ENCODE measurements at places on chromosomes 7 and 10.

GRCh38 chr7:2066251-2066919 lies 166.4 kb downstream of the MAD1L1 start:
- DNase-seq, result no peak

GRCh38 chr10:14024329-14025202 lies 306.2 kb downstream of the FRMD4A start:
- no peak for DNase-seq

DNA sequence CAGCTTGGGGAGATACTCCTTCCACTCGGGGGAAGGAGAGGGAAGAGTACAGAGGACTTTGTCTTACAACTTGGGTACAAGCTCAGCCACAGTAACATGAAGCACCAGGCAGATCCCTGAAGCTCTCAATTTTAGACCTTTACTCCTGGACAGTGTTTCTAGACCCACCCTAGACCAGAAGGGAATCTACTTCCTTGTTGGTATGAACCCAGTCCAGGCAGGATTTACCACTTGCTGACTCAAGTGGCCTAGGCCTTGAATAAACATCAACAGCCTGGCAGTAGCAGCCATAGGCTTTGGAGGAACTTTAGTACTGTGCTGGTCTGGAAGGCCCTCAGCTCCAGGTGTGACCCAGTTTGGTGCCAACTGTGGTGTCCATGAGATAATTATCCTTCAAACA lies 173.1 kb downstream of the ADRA2A start:
- DNase-seq, result no peak

GRCh38 chr10:102452672-102453340 lies 1.5 kb upstream of the C10orf95 start:
- DNase-seq, result no peak

DNA sequence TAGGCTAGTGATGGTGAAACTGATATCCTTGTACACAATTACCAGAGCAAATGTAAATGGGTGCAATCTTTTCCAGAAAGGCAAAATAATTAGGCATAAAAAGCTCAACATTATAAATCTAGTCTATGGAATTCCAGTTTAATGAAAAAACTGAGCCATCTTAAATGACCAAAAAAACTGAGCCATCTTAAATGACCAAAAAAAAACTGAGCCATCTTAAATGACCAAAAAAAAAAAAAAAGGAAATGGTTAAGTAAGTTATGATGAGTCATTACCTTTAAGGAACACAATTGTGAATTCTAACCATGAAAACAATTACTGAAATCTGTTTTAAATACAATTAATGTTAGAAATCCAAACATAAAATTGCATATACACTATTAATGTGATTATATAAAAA lies 25.3 kb downstream of the USP6NL start:
- no peak for DNase-seq

DNA sequence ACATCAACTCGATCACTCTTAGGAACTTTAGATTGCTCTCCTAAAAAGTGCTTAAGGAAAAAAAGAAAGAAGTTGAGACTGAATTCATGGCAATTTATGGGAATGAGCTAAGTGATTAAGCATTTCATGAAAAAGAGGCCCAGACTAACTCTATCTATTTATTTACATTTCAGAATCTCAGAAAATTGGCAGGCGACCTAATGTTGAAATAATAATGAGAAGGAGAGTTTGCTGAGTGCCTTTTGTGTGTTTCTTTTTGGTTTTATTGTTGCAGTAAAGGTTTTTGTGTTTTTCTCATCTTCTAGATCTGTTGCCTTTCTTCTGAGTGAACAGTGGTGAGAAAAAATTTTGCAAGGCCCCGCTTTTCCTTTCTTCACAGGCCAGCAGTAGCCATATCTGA lies 3.8 kb downstream of the GRK5 start:
- DNase-seq, result no peak

DNA sequence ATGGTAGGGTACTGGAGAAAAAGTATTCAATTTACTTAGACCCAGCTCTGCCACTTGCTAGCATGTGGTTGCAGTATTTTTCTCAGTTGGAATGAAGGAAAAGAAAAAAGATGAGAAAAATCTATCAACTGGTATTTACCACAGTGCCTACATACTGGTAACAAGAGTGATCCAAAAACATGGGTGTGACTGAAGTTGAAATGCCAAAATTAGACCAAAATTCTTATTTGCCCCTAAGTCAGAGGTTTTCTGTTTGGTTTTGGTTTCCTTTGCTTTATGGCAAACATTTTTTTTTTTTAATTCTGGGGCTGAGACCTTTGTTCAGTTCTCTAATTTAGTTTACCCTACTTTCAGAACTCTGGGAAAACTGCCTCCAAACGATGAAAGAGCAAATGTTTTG lies 12.3 kb downstream of the HYCC1 start:
- DNase-seq, result no peak

- DNase-seq, result no peak
These were observed 3.3 kb downstream of the GATA3 start for GRCh38 chr10:8057636-8058273.

GRCh38 chr7:64192148-64192704 lies 14.8 kb upstream of the ZNF735 start:
- DNase-seq, result no peak

DNA sequence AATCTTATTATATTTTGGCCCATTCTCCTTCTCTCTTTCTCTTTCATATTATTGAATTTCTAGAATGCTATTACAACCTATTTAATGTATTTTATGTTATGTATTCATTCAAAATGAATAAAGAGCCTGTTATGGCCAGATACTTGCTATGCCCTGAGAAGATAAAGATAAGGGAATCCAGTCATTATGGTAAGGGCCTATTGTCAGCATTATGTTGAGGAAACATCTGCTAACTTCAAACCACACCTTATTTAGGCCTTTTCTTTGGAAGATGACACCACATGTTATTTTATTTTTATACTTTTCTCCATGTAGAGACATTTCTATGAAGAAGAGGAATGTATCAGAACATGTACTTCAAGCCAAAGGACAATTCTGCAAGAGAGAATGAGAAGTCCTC lies 60.5 kb upstream of the MPP7 start:
- DNase-seq, result no peak

DNA sequence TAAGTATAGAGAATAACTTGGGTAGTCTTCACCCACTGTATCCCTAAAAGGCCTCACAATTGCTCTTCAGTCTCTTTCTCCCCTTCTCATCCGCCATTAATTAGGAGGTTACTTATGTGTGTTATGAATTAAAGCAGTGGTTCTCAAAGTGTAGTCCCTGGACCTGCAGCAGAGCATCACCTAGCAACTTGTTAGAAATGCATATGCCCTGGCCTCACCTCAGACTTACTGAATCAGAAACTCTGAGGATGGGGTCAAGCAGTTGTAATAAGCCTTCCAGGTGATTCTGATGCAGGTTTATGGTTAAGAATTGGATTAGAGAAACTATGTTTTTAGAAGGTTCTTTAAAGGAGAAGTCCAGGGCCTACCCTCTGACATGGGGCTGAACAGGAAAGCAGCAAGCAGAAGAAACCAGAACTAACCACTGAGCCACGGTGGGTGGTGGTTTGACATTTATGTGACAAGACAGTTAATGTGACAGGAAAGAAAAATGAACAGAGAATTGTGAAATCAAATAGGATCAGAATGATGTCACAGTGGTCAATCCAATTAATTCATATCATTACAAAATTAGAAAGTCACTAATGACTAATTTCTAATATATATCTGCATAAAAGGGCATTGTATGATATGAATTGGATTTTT lies 37.6 kb downstream of the ENTPD1 start:
- peak; percentile 61 for DNase-seq

Measured in tibial artery (tissue), 4 donors.